Stimulated activated naive CD8-positive, alpha-beta T cell treated with anti-CD3 and anti-CD28 coated beads, Interleukin-15, Interleukin-2, amounts not matched to agents 100 U/mL and 50 U/mL, for 24 hours (primary cell): ENCODE measurements at places on chromosomes 16 and 17.

DNA sequence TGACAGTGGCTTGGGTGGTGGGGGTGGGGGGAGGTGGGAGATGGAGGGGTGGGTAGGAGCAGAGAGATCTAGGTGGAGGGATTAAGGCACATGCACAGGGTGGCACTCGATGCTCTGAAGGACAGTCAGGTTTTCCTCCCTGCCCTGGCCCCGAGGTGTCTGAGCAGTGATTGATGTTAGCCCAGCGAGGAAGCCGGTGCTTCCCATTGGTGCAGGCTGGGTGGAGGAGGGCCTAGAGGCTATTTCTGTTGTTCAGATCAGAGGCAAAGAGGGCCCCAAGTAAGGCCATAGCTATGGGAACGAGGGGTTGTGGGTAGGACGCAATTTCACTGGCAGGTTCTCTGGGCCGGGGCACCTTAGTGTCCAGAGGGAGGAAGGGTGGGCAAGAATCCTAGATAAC lies 23.1 kb downstream of the CACNA1G start:
- no peak for DNase-seq

- no peak for DNase-seq
Observed at GRCh38 chr17:50380369-50381259, 7.6 kb downstream of the EME1 start.

DNA sequence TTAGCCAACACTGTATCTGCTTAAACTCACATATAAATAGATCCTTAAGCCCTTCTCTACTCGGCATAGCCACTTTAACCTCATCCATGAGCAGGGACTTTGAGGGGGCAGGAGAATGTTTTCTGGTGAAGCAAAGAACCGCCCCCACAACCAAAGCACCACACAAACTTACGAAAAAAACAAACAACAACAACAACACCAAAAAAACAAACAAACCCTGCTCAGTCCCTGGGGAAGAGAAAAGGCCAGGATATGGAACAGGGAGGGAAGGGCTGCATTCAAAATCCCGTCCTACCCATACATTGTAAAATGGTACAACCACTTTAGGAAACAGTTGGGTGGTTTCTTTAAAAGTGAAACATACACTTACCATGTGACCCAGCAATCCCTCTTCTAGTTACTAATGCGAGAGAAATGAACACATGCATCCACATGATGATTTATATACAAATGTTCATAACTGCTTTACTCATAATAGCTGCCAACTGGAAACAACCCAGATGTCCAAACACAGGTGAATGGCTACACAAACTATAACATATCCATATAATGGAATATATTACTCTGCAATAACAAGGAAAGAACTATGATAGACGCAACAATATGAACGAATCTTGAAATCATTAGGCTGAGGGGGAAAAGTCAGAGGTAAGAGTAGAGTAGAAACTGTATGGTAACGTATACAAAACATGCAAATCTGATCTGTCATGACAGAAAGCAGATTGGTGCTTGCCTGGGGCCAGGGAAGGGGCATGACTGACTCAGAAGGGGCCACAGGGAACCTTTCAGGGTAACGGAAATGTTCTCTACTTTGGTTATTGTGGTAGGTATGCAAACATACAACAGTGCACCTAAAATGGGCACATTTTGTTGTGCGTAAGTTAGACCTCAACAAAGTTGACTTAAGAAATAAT lies 37.7 kb upstream of the TOB1 start:
- peak; percentile 58 for DNase-seq

DNA sequence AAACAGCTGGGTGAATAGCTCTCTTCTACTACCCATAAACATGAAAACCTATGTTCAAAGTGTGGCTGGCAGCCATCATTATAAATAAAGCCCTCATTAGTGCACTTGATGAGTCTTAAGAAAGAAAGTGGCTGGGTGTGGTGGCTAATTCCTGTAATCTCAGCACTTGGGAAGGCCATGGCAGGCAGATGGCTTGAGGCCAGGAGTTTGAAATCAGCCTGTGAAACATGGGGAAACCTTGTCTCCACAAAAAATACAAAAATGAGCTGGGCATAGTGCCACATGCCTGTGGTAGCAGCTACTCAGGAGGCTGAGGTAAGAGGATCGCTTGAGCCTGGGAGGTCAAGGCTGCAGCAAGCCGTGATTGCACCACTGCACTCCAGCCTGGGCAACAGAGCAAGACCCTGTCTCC lies 28.3 kb upstream of the APPBP2 start:
- DNase-seq, result no peak

GRCh38 chr16:49112754-49113153 lies 168.9 kb downstream of the CBLN1 start:
- DNase-seq, result no peak

DNA sequence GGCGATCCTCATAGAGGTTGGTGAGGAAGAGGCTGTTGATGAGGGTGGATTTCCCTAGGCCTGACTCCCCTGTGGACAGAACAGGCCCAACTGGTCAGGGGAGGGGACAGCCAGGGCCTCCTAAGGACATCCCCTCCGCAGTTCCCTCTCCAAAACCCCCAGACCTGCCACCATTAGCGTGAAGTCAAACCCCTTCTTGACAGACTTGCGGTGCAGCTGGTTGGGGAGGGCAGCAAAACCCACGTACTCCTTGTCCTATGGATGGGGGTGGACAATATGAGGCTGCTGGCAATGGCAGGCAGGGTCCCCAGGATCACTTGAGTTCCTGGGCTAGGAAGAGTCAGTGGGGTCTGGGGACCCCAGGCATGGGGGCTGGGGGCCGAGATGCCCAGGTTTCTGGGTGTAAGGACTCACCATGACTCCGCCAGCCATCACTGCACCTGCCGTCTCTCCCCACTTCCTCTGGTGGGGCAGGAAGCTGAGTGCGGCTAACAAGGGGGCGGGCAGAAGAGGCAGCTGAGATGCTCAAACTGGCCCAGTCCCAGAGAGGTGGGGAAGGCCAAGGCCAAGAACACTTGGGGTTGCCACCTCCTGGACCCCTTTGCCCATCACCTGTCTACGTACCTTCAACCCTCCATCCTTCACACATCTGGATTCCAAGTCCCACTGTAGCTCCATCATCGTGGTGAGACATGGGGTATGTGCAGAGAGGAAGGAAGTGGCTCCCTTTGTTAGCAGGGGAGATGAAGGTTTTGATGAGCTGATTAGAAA lies at the start of gene SEPTIN1:
Gene SEPTIN1 (minus strand): TSS at position 451 of the 771 bp plus-strand sequence. CDS start 19 bp downstream, at position 432.
- DNase-seq, result peak; percentile 82

DNA sequence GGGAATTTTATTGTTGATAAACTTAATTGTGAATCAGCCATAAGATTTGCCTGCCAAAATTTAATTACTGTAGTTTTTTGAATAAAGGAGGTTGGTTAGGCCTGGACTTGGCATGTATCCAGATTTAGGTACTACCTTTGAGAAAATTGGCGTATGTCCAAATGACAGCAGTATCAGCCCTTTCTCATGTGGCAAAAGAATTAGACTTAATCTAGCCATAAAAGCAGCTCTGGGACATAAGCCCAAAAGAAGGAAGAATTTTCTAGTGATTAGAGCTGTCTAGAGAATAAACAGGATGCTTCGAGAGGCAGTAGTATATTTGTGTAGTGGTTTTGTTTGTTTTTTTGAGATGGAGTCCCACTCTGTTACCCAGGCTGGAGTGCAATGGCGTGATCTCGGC lies 27.7 kb downstream of the PPM1E start:
- DNase-seq, result no peak

DNA sequence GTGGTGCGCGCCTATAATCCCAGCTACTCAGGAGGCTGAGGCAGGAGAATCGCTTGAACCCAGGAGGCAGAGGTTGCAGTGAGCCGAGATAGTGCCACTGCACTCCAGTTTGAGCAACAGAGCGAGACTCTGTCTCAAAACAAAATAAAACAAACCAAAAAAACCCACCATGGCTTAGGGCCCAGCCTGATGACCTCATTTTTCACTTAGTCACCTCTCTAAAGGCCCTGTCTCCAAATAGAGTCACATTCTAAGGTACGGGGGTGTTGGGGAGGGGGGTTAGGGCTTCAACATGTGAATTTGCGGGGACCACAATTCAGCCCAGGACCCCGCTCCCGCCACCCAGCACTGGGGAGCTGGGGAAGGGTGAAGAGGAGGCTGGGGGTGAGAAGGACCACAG lies 1.4 kb upstream of the STH start:
- no peak for DNase-seq

DNA sequence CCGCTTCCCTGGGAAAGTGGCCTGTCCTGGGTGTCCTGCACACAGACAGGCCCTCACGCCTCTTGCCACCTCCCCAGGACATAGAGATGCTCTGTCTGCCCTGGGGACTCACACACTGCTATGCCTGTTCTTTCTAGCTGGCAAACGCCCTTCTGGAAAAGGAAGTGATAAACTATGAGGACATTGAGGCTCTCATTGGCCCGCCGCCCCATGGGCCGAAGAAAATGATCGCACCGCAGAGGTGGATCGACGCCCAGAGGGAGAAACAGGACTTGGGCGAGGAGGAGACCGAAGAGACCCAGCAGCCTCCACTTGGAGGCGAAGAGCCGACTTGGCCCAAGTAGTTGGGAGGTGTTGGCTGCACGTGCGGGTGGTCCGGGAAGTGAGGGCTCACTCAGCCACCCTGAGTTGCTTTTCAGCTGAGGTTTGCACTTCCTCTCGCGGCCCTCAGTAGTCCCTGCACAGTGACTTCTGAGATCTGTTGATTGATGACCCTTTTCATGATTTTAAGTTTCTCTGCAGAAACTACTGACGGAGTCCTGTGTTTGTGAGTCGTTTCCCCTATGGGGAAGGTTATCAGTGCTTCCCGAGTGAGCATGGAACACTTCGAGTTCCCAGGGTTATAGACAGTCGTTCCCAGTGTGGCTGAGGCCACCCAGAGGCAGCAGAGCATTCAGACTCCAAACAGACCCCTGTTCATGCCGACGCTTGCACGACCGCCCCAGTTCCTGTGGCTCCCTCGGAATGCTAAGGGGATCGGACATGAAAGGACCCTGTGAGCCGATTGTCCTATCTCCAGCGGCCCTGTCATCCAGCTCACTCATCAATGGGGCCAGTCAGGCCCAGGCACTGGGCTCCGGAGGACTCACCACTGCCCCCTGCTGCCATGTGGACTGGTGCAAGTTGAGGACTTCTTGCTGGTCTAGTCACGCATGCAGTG lies 3.5 kb upstream of the RPL13 start:
- DNase-seq, result peak; percentile 93

- no peak for DNase-seq
Observed at GRCh38 chr16:53065461-53066061, 10.8 kb downstream of the CHD9 start.

GRCh38 chr17:42436391-42436790 lies 13.3 kb upstream of the CAVIN1 start:
- DNase-seq, result no peak

DNA sequence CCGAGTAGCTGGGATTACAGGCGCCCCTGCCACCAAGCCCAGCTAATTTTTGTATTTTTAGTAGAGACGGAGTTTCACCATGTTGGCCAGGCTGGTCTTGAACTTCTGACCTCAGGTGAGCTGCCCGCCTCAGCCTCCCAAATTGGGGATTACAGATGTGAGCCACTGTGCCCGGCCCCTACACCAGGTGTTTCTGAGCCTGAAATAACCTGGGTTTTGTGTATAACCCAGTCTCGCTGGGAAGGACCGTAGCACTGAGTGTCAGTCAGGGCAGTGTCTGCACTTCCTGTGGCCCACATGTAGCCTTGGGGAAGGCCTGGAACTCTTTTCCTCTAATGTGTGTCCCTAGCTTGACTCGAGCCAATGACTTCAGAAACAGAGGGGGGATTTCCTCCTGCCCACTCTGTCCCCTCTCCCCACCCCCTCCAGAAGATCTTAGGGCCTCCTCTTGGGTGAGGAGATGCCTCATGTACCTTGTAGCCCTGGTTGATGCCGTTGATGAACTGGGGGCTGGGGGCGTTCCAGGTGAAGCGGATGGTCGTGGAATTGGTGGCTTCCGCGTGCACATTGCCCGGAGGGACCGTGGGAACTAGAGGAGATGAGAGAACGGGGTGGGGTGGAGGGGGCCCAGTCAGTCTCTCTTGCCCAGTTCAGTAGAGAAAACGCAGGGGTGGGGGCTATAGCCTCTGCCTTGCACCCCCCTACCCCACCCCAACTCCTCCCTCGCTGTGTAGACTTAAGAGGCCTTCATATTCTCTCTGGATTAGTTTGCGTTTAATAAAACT lies 102.6 kb upstream of the CDC42EP4 start:
- DNase-seq, result no peak

DNA sequence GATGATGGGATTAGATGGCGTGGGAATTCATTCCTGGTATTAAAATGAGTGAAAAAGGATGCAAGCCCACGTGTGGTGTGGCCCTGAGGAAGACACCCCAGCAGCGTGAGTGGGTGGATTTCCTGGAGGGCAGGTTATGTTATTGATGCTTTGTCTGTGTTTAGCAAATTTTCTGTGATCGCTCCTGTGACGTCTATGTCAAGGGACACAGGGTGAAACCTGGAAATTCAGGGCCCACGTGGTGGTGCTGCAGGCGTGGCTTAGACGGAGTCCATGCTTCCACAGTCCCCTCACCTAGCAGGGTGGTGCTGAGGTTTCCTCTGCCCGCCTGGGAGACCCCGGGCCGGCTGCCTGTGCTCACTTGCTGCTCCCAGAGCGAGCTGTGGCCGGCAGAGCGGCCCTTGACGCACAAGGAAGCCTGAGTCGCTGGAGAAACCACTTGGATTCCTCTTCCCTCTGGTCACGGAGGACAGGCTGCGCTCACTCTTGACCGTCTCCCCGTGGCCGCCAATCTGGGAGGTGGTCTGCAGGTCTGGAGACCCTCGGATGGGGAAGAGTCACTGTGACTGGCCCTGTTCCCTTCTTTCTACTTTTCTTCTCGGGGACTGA lies 23.4 kb downstream of the BAIAP2 start:
- peak; percentile 15 for DNase-seq

DNA sequence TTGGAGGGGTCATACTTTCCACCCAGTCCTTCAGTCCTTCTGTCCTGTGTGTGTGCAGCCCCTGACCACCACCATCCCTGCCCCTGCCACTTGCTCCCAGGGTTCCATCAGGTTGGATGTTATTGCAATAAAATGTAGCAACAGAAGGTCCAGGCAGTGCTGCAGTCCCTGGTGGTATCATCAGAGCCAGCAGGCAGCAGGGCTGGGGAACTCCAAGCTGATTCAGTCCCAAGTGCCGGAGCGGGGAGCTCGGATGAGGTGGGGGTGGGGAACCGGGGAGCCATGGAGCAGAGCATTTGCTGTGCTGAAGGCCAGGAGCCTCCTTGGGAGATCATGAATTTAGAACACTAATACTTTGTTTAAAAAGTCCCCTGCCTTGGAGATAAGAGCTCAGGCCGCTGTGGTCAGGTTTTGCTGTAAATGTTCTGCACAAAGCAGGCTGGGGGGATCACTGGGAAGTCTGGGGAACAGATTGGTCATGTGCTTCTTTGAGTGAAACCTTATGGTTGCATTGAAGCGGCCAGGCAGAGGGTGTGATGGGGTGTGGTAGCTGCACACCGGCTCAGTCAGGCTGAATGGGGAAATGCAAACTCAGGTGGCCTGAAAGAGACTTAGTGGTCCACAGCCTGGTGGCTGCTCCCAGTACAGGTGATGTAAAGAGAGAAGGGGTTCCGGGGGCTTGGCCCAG lies 225.9 kb downstream of the SEC14L1 start:
- DNase-seq, result no peak

DNA sequence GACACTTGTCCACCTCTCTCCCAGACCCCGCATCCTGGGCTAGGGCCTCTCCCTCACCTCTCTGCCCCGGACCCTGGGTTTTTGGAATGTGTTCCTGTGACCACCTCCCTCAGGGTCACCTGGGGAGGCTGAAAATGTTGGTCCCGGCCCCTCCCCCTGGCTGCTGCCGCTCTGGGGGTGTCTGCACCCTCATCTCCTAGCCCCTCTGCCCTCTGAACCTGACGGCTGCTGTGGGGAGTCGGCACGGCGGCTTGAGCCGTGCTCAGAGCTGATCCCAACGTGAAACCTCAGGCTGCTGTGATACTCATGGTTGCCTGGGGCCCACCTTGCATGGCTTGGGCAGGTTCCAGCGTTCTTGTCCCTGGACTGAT lies 42.8 kb downstream of the ADCY7 start:
- peak; percentile 2 for DNase-seq

GRCh38 chr17:76623271-76624146 lies 20.0 kb downstream of the ST6GALNAC1 start:
- DNase-seq, result peak; percentile 83
